Calu3 (cell line): ENCODE measurements at places on chromosomes 2 and 18. TPM values are rescaled to one million over a fixed set of nuclear protein-coding genes. Genes with fewer than 3 reads are reported as not detected.

DNA sequence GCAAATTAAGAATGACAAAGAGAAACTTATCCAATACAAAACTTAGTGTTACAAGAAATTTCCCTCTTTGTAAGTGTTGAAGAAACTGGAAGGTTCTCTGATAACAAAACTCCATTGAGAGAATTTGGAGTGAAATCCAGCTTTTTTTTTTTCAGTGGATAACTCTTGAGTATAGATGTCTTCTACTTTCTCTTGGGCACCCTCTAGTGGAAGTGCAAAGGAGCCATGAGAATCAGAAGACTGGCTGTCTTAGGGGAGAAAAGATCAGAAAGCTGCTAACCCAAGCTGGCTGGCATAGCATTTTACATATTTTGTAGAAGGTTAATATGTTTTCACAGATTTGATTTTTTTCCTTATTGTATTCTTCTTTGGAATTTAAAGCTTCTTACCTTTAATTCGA is 138.8 kb upstream of the SATB2 start:
- DNase-seq: peak; percentile 42

- no peak for DNase-seq
These were observed 457.2 kb upstream of the MEX3C start for GRCh38 chr18:51654488-51655326.

IL1RN gene
- total RNA-seq: 19.4 and 55.8 TPM in 2 replicates

DNA sequence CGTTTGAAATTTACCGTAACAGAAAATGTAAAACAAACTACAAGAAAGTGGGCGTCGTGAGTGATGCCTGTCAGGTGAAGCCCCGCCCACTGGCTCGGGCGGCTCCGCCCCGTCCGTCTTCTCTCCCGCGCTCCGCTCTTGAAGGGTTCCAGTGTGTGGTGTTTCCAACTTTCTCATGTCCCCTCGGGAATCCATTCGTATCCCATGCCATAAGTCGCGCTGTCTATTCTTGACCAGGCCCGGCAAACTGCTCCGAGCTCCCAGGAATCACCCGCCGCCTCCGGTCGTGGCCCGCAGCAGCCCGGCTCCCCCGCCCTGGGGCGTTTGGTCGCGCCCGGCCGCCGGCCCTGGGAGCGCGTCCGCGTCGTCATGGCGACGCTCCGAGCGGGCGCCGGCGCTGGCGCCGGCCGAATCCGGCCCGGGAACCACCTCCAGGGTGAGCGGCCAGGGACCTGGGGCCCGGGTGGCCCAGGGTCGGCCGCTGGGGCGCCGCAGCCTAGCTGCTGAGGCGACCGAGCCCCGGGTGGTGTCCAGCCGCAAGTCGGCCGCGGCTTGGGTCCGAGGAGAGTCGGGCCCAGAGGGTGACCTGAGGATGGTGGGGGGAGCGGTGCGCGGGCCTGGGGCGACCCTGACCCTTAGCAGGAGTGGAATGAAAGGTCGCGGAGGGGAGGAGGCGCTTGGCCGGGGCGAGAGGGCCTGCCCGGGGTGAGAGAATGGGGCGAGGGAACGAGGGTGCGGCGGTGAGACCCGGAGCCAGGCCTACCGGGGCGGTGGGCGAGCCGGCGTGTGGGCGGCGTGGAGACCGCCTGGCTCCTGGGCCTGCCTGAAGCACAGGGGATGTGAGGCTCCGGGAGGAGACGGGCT is at the start of gene CFAP221:
Gene CFAP221, plus strand, starts transcription at position 375 of the 864 bp plus-strand sequence. CDS start 1,683 bp downstream, outside the sequence.
- peak; percentile 87 for DNase-seq

GRCh38 chr18:12589448-12589847 is 68.5 kb downstream of the SPIRE1 start:
- DNase-seq: no peak

C2orf80 gene
- total RNA-seq: not detected in 2 replicates

ALS2 gene
- 25.4 and 29.0 TPM in 2 replicates for total RNA-seq

DNA sequence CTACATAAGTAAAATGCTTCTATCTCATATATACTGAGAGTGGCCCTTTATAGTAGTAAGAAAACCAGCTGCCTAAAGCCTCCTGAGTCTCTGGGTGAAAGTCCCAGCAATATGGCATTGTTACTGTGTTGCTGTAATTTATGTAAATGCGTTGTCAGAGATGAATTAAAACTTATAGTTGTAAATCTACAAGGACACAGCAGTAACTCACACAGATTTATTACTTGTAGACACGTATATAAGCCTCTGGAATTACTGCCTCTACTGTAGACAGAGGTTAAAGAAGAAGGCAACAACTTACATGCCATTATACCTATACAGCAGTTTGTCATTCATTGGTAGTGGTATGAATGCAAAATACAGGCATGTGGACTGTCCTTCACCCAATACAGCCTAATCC is 169.1 kb upstream of the BOD1L2 start:
- no peak for DNase-seq

GRCh38 chr18:74411475-74411874 is 45.6 kb downstream of the DIPK1C start:
- no peak for DNase-seq

- peak; percentile 83 for DNase-seq
These were observed 284.1 kb downstream of the PHLPP1 start for GRCh38 chr18:62999392-62999791.

- no peak for DNase-seq
These were observed 43.4 kb downstream of the RAB31 start for GRCh38 chr18:9751371-9752031.

GRCh38 chr2:142893241-142893640 is 15.8 kb downstream of the KYNU start:
- DNase-seq: no peak

GRCh38 chr2:21519821-21520220 is 396.1 kb downstream of the TDRD15 start:
- no peak for DNase-seq

DOCK10 gene
- 7.2 and 11.9 TPM in 2 replicates for total RNA-seq

CACNB4 gene
- total RNA-seq: 0.33 and 0.51 TPM in 2 replicates

DNA sequence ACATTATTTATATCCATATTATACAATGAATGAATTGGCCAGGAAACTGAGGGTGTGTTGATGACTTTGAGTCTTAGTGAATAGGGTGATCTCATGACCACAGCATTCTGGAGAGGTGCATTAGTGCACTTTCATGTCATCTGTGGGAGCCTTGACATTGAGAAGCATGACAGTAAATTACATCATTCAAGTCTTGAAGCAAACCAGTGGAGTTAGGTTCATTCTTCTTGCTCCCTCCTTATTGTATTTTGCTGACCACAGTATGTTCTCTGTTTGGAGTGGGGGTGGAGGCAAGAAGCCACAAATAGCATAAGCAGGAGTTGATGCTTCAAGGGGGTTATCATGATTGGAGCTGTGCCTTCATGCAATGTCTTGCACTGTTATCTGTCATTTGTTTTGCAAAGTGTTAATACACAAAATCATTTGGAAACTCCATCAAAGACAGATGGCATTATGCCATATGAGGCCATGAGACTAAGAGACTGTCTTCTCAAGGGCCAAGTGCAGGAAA is 680.2 kb downstream of the NYAP2 start:
- no peak for DNase-seq

DNA sequence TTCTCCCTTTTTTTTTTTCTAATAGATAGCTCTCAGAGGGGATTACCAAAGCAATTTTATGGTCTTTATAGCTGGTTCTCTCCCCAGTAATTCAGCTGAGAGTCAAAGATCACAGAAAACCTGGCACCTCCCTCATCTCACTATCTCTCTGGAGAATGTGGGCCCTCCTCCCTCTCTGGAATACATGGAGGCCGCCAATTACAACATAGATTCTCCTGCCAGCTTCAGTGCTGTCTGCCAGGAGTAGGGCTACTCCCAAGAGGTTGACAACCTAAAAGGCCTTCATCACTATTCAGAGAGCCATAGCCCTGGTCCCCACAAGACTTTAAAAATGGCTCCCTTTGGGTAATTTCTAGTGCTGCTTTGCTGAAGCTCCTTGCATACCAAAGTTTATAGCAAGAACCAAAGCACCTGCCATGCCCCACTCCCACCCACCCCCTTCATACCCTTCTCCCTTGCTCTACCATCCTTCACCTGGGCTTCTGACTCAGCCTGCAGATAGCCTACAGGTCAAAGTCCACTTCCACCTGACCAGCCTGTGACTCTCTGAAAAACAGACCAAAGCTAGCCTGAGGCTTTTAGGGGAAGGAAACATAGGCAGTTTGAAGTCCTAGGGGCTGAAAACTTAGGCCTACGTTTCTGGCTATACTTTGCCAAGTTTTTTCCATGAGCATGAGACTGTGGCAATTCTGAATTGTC is 472.3 kb downstream of the TNS1 start:
- DNase-seq: peak; percentile 10

DNA sequence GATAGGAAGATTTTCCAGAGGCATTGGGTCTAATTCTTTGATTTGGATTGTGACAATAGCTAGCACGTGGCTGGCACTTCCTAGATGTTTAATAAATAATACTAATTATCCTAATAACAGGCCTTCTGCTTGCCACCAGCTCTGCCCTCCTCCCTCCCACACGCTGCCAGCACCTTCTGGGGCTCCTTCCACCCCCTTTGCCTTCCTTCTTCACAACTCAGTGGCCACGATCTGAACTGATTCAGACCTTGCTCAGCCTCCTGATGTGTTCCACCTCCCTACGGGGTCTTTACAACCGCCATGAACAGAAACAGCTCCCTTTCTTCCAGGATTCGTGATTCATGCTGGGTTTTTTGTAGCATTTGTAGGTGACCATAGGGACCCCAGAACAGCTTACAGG is 310.3 kb upstream of the HS6ST1 start:
- no peak for DNase-seq
